Activated CD8-positive, alpha-beta memory T cell treated with anti-CD3 and anti-CD28 coated beads, Interleukin-2, amount 10 ng/mL, durations not matched to agents 7 days and 5 days (primary cell): ENCODE measurements at places on chromosomes 3 and 15. TPM values are rescaled to one million over a fixed set of nuclear protein-coding genes. Genes with fewer than 3 reads are reported as not detected.

DNA sequence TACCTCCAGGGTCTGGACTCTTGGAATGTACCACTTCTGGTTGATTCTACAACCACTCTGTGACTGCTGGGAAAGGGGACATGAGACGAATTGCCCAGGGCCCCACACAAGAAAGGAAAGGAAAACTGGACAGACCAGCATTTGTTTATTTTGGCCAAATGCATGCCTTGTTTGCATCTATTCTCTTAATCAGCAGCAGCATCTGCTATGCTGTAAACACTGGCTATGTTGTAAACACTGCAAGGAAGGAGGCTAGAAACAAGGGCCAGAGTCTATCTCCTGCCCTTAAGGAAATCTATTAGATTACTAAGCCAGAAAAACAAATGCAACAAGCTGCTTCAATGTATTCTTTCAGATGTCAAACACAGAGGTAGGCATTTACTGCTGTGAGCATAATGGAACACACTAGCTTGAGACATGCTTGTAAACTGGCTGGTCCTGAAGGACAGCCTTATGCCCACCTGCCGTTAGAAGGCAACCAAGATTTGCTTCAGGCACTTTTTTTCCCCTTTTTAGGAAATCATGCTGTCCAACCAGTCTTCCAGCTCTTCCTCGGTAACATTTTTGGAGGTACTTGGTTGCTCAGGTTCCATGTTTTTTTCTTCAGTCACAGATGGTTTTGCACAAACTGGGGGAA, 102.1 kb upstream of the CHRM5 start:
- peaks cover 4% of the 10 kb centered on the region for H3K36me3 ChIP-seq
- DNase-seq, result no peak
- H3K4me3 ChIP-seq, result no peak overlapping the region

DNA sequence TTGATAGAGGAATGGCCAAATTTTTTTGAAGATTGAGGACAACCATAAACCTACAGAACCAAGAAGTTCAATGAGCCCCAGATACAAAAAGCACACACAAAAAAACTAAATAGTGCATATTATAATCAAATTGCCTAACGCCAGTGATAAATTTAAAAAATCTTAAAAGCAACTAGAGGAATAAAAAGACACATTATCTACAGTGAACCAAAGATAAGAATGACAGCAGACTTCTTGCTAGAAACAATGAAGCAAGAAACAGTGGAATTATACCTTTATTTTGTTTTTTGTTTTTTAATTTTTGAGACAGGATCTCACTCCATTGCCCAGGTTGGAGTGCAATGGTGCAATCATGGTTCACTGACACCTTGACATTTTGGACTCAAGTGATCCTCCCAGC, 9.9 kb upstream of the SAMD7 start:
- no peak overlapping the region for H3K27ac ChIP-seq
- no peaks in the 10 kb centered on the region for H3K4me1 ChIP-seq
- no peak for DNase-seq
- peaks cover 4% of the 10 kb centered on the region for H3K36me3 ChIP-seq
- H3K4me3 ChIP-seq, result no peak overlapping the region

TAMM41 gene
- 20.4 TPM for total RNA-seq

- peaks cover 35% of the 10 kb centered on the region for H3K27me3 ChIP-seq
- no peaks in the 10 kb centered on the region for H3K4me1 ChIP-seq
- H3K36me3 ChIP-seq, result no peaks in the 10 kb centered on the region
- H3K4me3 ChIP-seq, result no peak overlapping the region
These were observed 67.4 kb downstream of the DTWD1 start for GRCh38 chr15:49688135-49688790.

DNA sequence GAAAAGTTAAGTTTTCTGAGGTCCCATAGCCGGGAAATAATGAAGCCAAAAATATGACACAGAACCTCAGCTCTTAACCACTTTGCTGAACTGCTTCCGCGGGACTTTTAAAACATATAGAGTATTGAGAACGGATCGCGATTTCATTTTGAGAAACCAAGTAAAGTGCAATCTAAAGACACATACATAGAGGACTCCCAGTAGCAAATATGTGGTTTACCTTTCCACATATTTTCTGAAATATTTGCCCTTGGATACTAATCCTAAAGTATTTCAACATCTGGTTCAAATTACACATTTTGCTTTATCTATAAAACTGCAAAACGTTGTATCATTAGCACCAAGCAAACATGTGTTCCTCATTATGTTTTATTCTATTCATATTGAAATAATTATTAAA, 776.5 kb downstream of the ROBO2 start:
- no peak for DNase-seq
- H3K27ac ChIP-seq, result no peak overlapping the region
- no peaks in the 10 kb centered on the region for H3K36me3 ChIP-seq
- H3K4me3 ChIP-seq, result no peak overlapping the region

- H3K4me1 ChIP-seq, result no peaks in the 10 kb centered on the region
- no peak for DNase-seq
- no peaks in the 10 kb centered on the region for H3K27me3 ChIP-seq
- H3K27ac ChIP-seq, result no peak overlapping the region
These were observed 40.0 kb upstream of the SAMMSON start for GRCh38 chr3:69959581-69959980.

- peaks cover 38% of the 10 kb centered on the region for H3K27me3 ChIP-seq
- H3K4me3 ChIP-seq, result no peak overlapping the region
- H3K27ac ChIP-seq, result no peak overlapping the region
- no peak for DNase-seq
These were observed 13.1 kb upstream of the ANP32A start for GRCh38 chr15:68833700-68834331.

TAGLN3 gene
- not detected for total RNA-seq

DNA sequence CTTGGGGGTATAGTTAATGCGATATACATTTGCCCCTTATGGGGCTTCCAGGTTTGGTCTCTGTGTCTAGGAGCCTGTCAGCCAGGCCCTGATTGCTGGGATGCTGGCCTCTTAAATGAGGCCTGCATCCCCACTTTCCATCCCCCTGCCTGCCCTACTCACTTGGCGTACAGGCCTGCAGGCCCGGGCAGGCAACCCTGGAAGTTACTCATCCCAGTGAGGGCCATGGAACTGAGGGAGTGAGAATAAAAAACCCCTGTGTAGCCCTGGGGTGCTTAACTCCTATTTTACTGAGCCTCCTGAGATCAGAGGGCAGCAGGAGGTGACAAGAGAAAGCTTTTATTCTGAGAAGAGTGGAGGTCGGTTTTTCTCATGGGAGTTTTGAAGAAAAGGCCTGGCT, 2.0 kb downstream of the DISP2 start:
- no peak overlapping the region for H3K27ac ChIP-seq
- H3K36me3 ChIP-seq, result no peaks in the 10 kb centered on the region
- H3K4me3 ChIP-seq, result no peak overlapping the region
- peaks cover 9% of the 10 kb centered on the region for H3K4me1 ChIP-seq

RBP2 gene
- total RNA-seq, result not detected

- peaks cover 6% of the 10 kb centered on the region for H3K4me1 ChIP-seq
- H3K4me3 ChIP-seq, result no peak overlapping the region
- peaks cover 54% of the 10 kb centered on the region for H3K36me3 ChIP-seq
- peak overlapping the region; percentile 9 for H3K27ac ChIP-seq
- DNase-seq, result no peak
These were observed 21.6 kb downstream of the LINS1 start for GRCh38 chr15:100580414-100580813.

- no peak overlapping the region for H3K27ac ChIP-seq
- no peak for DNase-seq
- peaks cover 3% of the 10 kb centered on the region for H3K4me1 ChIP-seq
- no peaks in the 10 kb centered on the region for H3K27me3 ChIP-seq
- H3K36me3 ChIP-seq, result peaks cover 2% of the 10 kb centered on the region
These were observed 113.0 kb downstream of the PDE8A start for GRCh38 chr15:85094685-85095084.

NECTIN3 gene
- 16.9 TPM for total RNA-seq

P2RY14 gene
- 2.2 TPM for total RNA-seq

LRRC31 gene
- not detected for total RNA-seq

DNA sequence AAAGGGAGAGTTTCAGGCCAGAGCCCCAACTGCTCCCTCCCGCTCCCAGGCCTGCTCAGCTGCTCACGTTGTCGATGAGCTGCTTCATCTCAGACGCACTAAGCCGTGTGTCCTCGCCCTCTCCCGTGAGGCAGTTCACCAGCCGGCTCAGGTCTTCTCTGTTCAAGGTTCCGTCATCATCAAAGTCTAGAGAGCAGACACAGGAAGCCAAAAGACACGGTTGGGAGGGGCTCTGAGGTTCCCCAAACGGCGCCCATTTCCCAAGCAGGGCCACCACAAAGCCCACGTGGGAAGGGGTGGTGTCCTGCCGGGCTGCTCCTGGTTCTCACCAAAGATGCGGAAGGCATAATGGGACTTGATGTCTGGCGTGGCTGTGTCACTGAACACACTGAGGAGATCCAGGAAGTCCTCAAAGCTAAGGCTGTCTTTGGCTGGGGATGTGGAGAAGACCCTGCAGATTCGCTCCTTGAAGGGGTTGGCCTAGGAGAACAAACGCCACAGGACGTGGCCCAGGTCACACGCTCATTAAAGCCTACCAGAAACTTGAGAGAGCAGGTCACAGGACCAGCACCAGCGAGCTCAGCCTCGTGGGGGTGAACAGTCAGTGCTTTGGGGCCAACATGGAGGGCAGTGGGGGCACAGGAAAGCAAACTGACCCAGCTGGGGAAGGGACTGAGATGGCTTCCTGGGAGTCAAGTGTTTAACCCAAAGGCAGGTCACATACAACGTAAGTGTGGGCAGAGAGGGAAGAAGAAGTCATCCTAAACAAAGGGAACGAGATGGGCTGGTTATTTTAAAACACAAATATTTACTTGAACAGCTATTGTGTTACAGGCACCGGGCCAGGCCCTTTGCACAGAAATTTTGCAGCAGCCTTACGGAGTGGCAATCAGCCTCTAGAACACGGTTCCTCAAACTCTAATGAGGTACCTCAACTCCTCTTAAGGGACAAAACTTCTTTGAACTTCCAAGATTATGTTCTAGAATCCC, 2.4 kb downstream of the CIB1 start:
- DNase-seq, result peak; percentile 90
- H3K4me1 ChIP-seq, result peaks cover 52% of the 10 kb centered on the region
- H3K27me3 ChIP-seq, result no peaks in the 10 kb centered on the region
- H3K36me3 ChIP-seq, result peaks cover 32% of the 10 kb centered on the region

CGNL1 gene
- not detected for total RNA-seq

SH2D7 gene
- 0.28 TPM for total RNA-seq

DNA sequence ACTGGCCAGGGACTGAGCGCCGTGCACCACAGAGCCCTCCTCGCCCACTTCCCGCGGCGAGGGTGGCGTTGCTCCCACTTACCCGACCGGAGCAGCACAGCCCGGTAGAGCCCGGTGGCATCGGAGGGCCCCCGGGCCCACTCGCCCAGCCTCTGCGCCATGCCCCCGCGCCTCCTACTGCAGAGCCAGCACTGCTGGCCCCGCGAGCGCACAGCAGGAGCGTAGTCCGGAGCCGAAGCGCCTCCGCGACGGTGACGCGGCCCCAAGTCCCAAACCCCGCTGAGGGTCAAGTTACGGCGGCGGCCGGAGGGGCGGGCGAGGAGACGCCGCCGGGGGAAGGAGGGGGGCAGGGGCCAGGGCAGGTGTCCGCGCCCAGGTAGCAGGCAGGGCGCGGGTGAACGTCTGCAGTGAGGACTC, 9.6 kb upstream of the FAM107A start:
- H3K4me1 ChIP-seq, result peaks cover 11% of the 10 kb centered on the region
- H3K27ac ChIP-seq, result no peak overlapping the region
- no peak overlapping the region for H3K4me3 ChIP-seq
- H3K36me3 ChIP-seq, result peaks cover 4% of the 10 kb centered on the region
- DNase-seq, result no peak
- H3K27me3 ChIP-seq, result peaks cover 54% of the 10 kb centered on the region

DNA sequence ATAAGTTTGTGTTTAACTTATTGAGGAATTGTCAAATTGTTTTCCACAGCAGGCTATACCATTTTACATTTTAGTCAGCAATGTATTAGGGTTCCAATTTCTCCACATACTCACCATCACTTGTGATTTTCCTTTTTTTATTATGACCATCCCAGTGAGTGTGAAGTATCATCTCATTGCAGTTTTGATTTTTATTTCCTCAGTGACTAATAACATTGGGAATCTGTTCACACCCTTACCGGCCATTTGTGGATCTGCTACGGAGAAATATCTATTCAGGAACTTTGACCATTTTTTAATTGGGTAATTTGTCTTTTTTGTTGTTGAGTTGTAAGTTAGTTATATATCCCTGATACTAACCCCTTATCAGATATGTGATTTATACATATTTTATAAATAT, 54.8 kb upstream of the LMCD1 start:
- H3K27me3 ChIP-seq, result peaks cover 15% of the 10 kb centered on the region
- no peaks in the 10 kb centered on the region for H3K4me1 ChIP-seq
- no peak overlapping the region for H3K4me3 ChIP-seq
- DNase-seq, result no peak
- no peak overlapping the region for H3K27ac ChIP-seq

GRCh38 chr3:147269907-147270306, 136.4 kb downstream of the ZIC4 start:
- DNase-seq, result no peak
- H3K36me3 ChIP-seq, result no peaks in the 10 kb centered on the region
- no peaks in the 10 kb centered on the region for H3K27me3 ChIP-seq
- no peaks in the 10 kb centered on the region for H3K4me1 ChIP-seq

SCN11A gene
- 0.03 TPM for total RNA-seq

DPPA2 gene
- not detected for total RNA-seq

C2CD4B gene
- total RNA-seq, result not detected

DNA sequence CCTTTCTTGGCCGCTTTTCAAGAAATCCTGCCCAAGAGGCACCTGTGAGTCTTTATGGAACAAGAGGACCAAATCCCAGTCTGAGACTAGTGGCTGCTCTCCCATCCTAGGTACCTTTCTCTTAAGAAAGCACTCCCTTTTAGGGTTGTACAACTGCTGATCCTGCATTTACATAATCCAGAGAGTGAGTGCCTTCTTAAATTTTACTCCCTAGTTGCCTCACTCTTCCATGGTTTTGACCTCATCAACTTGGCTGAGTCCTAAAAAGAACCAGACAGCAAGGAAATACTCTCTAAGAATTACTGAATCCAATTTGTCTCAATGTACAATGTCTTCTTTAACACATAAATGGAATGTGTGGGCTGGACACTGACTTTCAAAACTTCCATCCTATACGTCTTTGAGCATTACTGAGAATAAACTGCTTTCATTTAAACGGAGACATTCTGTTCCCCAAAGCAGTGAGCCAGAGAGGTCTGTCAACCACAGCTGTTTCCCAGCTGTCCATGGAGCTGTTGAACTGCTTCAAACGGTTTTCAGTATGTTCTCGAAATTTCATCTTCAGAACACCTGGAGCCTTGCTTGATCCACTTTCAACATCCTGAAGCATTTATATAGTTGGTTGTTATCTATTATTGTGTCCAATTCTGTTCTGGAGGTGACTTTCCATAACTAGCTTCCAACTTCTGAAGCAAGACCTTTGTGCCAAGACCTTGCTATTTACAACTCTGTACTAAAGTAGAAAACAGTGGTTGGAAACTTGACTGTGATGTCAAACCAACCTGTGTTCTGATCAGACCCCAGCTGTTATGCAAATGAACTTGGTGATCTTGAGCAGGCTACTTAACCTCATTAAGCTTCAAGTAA, 179.1 kb downstream of the SLC9A9 start:
- H3K4me1 ChIP-seq, result peaks cover 4% of the 10 kb centered on the region
- H3K27ac ChIP-seq, result no peak overlapping the region
- H3K27me3 ChIP-seq, result no peaks in the 10 kb centered on the region
- DNase-seq, result no peak
- H3K36me3 ChIP-seq, result no peaks in the 10 kb centered on the region

SNURF gene
- 14.8 TPM for total RNA-seq

PPARG gene
- 0.18 TPM for total RNA-seq
